ENCODE measurements at places on chromosomes 5 and 9.

DNA sequence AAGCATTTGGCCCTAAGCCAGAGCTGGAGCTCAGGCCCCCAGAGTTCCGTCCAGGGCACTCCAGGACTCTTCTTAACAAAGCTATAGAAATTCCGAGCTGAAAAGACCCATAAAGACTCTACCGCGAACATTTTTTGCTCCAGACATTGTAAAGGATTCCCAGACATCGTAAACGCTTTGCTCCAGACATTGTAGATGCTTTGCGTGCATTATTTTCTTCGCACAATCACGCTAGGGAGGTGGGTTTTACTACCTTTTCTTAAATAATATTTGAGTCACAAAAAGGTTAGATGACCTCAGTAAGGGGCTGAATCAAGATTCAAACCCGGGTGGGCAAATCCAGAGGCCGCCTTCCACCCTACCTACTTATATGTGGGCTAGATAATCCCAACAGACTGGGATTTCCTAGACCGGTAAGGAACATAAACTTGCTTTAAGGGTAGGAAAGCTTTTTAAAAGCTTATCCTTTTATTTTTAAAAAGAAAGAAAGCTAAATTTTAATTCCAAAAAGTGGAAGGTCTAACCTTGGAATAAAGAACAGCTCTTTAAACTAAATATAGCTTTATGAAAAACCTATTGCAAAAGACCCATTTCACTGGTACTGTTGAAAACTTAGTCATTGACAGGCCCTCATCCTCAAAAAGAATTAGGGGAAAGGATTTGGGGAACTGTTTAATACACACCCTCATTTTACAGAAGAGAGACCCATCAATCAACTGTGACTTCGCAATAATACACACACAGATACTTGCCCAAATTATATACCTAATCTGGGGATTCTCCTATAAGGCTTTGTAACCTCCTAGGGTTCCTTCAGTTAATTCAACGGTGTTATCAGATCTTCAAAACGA is 822 bp upstream of the TNIP1 start:
- DNase-seq, result peak; percentile 81

DNA sequence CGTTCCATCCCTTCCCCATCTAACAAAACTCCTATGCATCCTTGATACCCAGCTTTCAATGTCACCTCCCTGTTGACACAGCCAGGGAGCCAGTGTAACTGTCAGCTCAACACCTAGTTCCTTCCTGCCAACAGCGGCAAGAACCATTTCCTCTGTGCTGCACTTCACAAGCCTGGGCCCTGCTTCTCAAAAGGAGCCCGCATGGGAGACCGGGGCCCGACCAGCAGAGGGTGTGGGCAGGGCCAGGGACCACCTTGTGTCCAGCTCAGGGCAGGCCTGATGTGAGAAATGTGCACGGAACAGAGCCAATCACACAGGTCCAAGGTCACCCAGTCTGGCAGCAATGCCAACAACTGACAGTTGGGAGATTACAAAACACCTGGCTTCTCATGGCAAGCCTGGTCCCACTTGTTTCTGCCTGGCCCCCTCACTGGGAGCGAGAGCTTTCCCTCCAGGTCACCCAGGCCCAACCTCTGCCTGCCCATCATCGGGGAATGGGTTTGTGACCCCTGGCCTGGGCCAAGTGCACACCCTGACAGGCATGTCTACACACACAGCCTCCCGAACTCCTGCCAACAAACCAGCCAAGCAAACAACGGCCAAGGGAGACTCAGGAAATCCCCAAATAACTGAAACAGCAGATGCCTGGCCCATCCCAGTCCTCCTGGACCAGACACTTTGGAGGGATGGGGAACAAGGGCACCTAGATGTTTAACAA is 3.1 kb downstream of the RNF44 start:
- no peak for DNase-seq

GRCh38 chr9:135914921-135915320 is 7.6 kb upstream of the CAMSAP1 start:
- no peak for DNase-seq

GRCh38 chr9:71254592-71255277 is 133.3 kb upstream of the TRPM3 start:
- no peak for DNase-seq

DNA sequence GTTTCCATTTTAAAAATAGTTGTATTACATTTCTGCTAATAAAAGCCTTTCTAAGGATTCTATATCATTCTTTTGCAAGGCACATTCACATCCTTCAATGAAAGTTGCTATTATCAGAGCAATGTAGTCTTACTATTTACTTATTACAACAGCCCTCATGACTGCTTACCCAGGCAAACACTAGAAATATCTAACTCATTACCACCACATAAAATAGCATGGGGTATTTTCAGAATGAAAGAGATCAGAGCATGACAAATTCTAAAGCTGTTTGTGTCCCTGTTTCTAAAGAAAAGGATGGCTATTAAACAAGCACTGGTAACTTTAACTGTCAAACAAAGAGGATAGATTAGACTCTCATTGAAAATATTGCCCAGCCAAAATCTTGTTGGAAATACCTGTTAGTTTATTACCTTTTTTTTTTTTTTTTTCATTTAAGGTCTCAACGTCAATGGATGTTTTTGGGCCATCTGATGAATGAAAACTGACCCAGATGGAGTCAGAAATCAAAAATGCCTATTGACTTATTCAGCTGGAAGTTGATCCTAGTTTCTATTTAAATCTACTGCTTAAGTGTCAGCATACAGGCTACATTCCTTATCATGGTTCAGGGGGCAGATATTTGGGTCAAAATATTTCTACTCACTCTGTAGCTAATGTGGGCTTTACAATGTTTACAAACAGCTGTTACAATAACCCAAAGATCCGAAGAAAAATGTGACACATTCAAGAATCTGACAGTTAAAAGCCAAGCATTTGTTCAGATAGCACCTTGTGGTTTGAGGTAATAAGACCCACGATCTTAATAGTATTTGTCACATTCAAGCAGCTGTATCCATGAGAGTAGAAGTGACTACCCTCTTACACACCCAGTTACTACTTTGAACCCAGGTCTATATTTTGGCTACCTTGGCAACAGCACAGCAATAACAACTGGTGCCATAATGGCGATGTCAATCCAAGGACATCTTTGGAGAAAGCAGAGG is 554.8 kb upstream of the MEF2C start:
- no peak for DNase-seq

DNA sequence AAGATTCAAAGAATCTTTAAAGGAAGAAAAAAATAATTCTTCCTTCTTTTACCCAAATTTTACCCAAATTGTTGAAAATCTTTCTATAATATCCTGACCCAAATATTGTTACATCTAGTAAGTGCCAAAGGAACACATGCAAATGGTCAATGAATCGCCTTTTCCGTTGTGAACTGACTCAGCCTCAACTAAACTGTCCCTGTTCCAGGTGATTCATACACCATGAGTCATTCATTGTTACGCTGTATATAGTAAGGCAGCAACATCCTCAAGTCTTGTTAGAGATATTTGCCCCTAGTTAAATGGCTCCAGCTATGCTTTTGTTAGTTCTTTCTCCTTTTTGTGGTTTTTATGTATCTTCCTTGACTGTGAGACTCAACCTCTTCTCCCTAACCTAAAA is 9.7 kb downstream of the PTGER4 start:
- peak; percentile 81 for DNase-seq

GRCh38 chr5:57824047-57824446 is 341.4 kb upstream of the ACTBL2 start:
- DNase-seq, result no peak

GRCh38 chr9:121304707-121305106 is 36.7 kb downstream of the GSN start:
- no peak for DNase-seq

- peak; percentile 69 for DNase-seq
Measured at GRCh38 chr5:122697191-122697590, 77.7 kb upstream of the SNX2 start.

DNA sequence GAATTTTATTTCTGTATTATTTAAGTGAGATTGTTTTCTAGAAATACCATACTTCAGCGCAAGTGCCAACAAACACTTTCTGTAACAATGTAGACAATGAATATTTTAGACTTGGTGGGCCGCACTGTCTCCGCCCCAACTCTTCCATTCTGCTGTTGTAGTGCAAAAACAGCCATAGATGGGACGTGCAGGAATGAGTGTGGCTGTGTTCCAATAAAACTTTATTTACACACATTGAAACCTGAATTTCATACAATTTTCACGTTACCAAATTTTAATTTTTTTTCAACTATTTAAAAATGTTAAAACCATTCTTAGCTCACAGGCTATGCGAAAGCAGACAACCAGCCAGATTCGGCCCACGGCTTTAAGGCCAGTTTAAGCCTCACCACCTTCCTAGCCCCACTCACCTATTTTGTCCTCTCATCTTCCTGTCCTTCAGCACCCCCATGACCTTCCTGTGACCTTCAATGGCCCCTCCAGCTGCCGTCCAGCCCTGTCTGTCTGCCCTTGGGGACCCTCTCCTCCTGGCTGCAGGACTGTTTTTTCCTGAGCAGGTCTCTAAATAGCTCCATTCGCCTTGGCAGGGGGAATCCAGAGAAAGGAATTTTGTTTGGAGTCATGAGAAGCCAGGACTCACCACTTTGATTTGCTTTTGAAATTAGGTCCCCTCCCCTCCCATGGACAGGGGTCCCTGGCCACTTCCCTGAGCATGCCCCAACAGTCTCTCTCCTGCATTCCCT is 11.2 kb upstream of the ANXA6 start:
- no peak for DNase-seq

GRCh38 chr5:7412409-7412808 is 16.5 kb downstream of the ADCY2 start:
- DNase-seq, result no peak

GRCh38 chr5:175659546-175660253 is 1.8 kb downstream of the HRH2 start:
- no peak for DNase-seq

GRCh38 chr5:172721455-172722326 is 49.3 kb downstream of the DUSP1 start:
- no peak for DNase-seq

DNA sequence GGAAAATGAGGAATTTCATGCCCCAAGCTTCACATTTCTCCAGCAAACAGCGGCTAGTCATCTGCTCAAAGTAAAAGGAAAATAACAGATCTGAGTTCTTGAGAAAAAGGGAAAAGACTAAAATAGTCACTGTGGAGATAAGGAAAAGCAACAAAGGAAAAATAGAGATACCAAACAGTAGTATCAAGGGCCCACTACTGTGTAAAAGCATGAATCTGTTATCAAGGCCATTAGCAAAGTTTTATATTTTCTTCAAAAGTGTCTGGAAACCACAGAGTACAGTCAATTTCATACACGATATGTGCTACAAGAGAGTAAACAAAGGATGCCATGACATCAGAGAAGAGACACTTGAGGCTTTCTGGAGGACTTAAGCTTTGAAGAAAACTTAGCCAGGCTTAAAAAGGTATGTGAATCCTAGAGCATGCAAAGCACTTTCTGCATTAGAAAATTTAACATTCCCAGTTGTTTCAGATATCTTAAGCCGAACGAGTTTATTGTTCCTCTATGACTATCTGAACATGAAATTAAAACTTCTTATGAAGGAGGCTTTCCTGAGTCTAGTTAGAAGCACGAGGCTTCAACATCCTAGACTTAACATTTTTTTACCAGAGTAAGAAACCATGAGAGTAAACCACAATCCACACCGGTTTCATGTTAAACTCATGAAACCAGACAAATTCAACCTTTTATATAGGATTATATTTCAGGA is 1.2 kb downstream of the TTC33 start:
- no peak for DNase-seq

GRCh38 chr5:129110742-129111141 is 16.2 kb downstream of the ISOC1 start:
- no peak for DNase-seq

GRCh38 chr5:32852976-32853375 is 141.9 kb downstream of the NPR3 start:
- DNase-seq, result no peak

Measured in inflammatory macrophage treated with lipopolysaccharide for 1 hour (primary cell).